Mesenchymal stem cell (in vitro differentiated cells and primary cell): ENCODE measurements at places on chromosomes 16 and 17.

- peak; percentile 78 for DNase-seq
Measured at GRCh38 chr16:12178251-12178990, 201.9 kb downstream of the SNX29 start.

DNA sequence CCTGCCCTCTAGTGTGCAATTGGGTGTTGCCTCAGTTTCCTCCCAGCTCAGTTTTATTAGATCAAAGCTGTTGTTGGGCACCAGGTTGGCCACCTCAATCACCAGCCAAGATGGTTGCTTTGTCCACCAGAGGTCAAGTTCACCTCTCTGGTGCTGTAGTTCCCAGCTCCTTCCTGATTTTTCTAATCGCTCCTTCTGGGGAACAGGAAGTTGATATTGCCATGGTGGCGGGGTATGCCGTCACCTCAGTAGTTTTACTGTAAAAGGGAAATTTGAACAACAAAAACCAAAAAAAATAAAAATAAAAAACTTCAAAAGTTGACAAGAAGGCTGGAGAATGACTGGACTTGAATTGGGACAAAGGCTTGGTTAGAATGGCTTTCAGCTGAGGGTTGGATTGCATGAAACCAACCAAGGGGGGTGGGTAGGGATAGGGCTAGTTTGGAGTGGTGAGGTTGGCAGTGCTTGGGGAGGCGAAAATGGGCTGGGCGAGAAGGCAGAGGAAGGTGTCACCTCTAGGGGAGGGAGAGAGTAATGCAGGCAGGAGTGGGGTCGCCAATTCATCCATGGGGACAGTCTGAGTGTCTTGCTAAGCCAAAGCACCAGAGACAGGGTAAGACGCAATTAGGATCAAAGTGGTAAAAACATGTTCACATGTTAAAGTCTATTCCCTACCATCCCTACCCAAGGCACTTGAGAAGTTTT lies 6.2 kb downstream of the EFNB3 start:
- no peak for DNase-seq

DNA sequence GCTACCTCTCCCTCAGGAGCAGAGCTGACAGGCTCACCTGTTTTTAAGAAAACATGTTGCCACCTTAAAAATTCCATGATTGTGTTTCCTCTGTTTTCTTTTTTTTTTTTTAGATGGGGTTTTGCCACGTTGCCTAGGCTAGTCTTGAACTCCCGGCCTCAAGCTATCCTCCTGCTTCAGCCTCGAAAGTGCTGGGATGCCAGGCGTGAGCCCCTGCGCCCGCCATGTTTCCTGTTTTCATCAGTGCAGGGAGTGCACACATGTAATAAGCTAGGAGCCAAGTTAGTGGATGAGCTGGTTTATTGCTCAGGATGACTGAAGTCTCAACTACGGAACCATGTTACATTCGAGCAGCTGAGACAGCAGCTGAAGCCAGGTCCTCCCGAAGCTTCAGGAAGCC lies 13.6 kb downstream of the MRM3 start:
- no peak for DNase-seq

- no peak for DNase-seq
Measured at GRCh38 chr17:72445055-72445991, 324.5 kb downstream of the SOX9 start.

- no peak for DNase-seq
Measured at GRCh38 chr16:54454616-54455015, 168.0 kb upstream of the IRX3 start.

DNA sequence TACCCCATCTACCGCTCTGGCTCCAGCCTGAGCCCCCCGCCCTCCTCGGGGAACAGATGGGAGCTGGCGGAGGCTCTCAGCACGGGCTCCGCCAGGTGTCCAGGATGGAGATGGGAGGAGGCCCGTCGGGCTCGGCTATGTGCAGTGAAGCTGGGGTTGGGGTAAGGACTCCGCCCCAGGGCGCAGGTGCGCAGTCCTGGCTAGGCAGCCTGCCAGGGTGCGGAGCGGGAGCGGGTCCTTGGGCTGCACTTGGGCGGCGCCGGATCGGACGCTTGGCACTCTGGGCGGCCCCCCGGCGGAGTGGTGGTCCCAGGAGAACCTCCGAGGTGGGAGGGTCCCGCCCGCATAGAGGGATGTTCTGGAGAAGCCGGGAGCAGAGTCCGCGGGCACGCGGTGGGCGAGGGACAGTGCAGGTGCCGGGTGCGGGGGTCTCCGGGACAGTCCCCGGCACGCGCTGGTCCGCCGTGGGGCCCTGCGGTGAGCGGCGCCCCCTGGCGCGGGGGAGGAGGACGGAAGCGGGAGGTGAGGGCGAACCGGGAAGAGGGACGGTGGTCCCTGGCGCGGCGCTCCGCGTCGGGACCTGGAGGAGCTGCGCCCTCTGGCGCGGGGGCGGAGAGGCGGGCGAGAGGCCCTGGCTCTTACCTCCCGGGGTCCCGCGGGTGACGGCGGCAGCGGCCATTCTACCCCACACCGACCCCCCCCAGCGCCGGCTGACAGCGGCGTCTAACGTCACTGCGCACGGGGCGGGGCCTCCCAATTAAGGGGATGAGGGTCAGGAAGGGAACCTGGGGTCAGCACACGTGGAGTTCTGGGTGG lies at the start of gene CAMTA2:
Gene CAMTA2 (minus strand): TSS at position 725 of the 816 bp plus-strand sequence. CDS start 1,453 bp downstream, outside the sequence.
- peak; percentile 72 for DNase-seq

- DNase-seq = peak; percentile 73
Measured at GRCh38 chr16:84513123-84513522, 8.7 kb upstream of the MEAK7 start.

DNA sequence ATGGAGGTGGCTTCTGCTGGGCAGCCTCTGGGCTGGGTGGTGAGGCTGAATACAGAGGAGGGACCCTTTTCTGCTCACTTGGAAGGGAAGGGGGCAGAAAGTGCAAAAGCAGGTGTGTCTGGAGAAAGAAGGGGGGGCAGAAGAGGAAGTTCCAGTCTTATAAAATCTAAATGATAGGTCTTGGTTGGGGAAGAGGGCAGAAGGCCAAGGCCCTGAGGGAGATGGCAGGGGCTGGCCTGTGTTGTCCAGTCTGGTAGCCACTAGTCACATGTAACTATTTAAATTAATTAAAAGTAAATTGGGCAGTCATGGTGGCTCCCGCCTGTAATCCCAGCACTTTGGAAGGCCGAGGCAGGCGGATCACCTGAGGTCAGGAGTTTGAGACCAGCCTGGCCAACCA lies 2.5 kb upstream of the CAMKK1 start:
- DNase-seq = no peak

- DNase-seq = no peak
Measured at GRCh38 chr17:49632201-49632600, 45.7 kb downstream of the SPOP start.

DNA sequence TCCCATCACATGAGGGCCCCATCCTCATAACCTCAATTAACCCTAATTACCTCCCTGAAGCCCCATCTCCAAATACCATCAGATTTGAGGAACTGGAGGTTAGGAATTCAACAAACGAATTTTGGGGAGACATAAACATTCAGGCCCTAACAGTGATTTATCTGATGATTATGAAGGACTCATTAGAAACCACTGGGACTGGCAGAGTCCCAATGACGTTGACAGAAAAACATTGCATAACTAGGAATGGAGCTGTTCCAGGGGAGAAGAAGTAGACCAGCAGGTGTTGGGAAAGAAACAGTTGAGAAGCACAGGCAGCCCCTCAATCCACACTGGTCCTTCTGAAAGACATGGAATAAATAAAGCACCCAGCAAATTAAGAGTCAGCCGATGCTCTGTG lies 282.0 kb downstream of the MAP2K4 start:
- no peak for DNase-seq

DNA sequence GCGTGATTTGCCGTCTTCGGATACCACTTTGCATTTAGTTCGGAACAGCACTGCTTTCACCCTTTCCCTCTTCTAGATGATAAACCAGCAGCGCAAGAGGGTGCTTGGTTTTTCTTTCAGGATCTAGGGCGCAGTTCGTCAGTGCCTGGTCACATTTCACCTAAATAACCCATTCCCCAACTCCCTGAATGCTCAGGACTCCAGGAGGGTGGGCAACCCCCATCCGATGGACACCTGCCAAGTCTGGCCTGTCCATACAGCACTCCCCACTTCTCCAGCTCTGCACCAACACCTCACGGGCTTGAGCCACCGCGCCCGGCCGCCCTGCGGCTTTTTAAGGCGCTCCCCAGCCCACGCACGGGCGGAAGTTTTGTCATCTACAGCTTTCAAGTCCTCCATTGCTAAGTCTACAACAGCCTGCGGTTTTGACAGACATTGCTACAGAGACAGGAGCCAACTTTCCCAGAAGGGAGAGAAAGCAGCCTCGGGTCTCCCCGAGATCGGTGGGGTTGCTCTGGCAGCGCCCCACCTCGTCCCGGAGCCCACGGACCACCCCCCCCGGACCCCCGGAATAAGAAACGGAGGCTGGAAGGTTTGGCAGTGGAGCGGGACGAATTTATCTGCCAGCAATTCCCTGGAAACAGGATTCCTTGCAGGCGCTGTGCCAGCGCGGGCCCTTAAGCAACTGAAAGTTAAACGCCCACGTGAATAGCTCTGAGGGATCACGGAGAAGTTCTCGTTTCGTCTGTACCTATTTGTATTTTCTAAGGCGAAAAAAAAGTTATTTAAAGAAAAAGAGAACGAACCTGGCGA lies 38.6 kb upstream of the SLFN13 start:
- DNase-seq = peak; percentile 35

GRCh38 chr17:60535382-60536279 lies 9.6 kb upstream of the APPBP2 start:
- peak; percentile 97 for DNase-seq

DNA sequence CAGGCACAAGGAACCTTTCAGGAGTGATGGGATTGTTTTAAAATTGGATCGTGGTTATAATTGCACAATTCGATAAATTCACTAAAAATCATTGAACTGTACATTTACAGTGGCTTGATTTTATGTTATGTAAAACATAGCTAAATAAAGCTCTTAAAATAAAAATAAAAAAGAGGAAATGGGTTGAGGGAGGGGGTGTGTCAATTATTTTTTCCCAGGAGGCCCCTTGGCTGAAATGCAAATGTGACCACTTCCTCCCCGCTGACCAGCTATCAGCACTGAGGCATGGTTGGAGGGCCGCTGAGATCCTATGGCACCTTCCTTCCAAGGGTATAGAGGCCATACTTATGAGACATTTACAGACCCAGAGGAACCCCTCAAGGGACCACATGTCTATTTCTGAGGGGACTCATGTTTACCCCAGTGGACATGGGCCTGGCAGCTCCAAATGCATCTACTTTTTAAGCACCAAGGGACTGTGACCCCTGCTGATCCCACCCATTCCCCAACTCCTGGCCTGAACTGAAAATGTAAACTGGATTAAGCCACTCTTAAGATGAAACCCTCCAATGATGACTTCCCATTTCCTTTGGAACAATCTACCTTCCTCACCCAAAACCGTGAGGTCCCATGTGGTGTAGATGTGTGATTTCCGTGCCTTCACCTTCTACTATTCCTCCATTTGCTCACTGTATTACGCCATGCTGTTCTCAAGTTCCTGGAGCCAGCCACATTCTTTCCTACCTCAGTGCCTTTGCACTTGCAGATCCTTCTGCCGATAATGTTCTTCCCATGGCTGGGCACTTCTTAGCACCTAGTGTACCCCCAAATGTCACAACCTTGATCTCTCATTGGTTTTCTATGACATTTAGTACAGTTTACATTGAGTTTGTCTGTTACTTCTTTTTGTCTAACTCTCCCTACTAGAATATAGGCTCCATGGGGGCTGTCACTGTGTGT lies 2.8 kb upstream of the IL21R start:
- DNase-seq = no peak

DNA sequence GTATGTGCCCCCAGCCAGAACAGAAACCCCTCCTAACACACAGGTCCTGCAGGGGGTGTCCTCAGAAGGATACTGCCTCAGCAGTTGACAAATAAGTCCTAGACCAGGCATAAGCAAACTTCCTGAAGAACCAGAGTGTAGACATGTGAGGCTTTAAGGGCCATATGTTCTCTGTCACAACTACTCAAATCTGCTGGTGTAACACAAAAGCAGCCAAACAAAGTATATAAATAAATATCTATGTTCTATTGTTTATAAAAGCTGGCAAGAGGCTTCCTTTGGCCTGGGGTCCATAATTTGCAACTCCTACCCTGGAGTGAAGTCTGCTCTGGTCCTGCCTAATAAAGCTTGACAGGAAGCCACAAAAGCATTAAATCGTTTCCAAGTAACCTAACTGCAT lies 9.9 kb downstream of the FAM83G start:
- DNase-seq = peak; percentile 63

DNA sequence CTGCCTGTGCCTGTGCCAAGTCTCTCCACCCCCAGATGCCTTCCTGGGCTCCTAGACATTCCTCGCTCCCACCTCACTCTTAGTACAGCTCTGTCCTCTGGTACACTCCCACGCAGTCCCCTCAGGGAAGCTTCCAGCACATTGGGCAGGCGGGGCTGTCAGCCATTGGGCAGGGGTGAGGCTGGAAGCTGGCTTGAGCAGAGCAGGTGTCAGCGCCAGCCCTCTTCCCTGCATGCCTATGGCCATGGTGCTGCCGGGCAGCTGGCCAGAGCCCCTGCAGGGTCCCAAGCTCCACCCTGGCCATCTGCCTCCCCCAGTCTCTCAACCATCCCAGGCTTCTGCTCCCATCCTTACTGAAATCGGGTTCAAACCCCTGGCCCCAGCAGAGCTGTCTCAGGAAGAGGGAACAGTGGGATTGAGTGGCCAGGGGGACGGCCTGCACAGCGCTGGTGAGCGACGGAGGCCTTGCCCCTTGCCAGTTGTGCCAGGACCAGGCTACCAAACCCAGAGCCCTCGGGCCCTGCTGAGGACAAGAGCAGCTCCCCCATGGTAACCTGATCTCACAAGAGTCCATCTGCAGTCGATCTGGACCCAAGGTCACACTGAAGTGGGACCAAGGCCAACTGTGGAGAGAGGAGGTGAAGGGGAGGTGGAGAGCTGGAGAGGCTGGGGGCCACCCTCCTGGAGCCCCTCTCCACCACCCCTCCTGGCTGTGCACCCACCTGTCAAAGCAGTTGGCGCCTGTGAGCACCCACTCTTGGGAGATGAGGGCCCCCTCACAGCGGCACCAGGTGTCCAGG lies 2.4 kb upstream of the B9D1 start:
- DNase-seq = no peak

DNA sequence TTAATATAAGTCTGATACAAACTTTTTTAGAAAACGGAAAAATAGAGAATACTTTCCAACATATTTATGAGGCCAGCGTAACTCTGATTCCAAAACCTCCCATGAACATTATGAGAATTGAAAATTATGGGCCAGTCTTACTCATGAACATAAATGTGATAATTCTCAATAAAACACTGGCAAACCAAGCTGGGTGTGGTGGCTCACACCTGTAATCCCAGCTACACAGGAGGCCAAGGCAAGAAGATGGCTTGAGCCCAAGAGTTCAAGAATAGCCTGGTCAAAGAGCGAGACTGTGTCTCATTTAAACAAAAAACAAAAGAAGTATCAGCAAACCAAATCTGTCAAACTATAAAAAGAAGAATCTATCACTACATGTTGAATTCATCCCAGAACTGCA lies 47.8 kb downstream of the CCDC57 start:
- DNase-seq = no peak

DNA sequence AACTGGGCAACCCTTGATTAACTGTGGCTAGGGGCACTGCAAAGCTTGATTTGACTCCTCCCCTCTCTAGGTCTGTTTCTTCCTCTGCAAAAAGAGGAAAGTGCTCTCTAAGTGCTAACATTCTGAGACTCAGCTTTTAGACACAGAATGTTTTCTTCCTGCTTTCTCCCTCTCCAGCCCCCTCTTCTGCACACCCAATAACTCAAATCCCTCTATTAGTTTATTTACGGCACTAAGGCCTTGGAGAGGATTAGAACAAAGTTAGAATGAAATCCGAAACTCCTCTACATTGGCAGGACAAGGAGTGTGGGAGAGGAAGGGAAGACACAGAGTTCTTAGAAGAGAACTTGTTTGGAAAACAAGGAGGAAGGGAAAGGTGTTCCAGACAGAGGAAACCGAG lies 3.3 kb upstream of the SBK1 start:
- no peak for DNase-seq

GRCh38 chr17:47087093-47087492 lies 102.0 kb downstream of the CDC27 start:
- no peak for DNase-seq
